ENCODE measurements at places on chromosomes 12 and 14.
A peak's percentile ranks its signal among the peaks of the same experiment; 100 is the strongest.

- no peak for DNase-seq
Observed at GRCh38 chr14:45201905-45202304, 51.1 kb downstream of the MIS18BP1 start.

GRCh38 chr14:90536511-90537191 is 139.8 kb downstream of the CALM1 start:
- DNase-seq = no peak

GRCh38 chr12:54723379-54724256 is 75.5 kb upstream of the DCD start:
- DNase-seq = peak; percentile 34

GRCh38 chr12:12123036-12123604 is 52.4 kb downstream of the BCL2L14 start:
- DNase-seq = peak; percentile 83

DNA sequence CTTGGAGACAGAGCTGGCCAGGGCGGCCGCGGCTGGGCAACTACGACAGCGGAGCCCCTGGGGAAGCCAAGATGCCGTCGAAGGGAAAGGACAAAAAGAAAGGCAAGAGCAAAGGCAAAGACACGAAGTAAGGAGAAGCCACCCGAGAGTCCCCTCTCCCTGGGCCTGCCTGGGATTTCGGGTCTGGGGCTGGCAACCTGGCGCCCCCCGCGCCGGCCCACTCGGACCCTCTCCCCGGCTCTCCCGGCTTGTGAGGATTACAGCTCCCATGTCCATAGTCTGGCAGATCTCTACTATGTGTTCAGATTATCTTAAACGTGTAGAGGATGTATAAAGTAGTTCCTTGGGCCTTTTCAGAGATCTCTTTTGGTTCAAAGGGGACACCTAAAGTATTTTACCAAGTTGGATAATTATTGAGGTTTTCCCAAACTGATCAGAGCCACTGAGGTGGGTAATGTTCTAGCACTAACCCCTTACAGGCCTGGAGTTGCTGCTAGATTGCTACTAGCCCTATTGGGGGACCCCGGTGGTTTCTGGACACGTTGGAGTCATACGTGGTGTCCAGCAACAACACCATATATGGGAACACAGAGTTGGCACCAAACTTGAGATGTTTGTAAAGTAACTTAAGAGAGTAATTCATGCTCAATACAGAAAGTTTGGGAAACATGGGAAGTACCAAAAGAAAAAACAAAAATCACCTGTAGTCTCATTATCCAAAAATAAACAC is 424 bp downstream of the BBOF1 start:
- no peak for DNase-seq

- DNase-seq = no peak
Observed at GRCh38 chr12:14171106-14171505, 189.7 kb upstream of the GRIN2B start.

Data from inflammatory macrophage treated with lipopolysaccharide for 4 hours (primary cell).